ENCODE measurements at places on chromosomes 5 and 9. TPM values are rescaled to one million over a fixed set of nuclear protein-coding genes. Genes with fewer than 3 reads are reported as not detected.

Gene JAKMIP2
- total RNA-seq, result 0.18 TPM

Gene SKP1
- total RNA-seq, result 483 TPM

Gene GTF3C4
- 8.9 TPM for total RNA-seq

Gene KIF20A
- total RNA-seq, result 0.28 TPM

Gene TMC1
- total RNA-seq, result 0.23 TPM

Gene PCDHA1
- total RNA-seq, result not detected

Gene DOCK8
- 24.3 TPM for total RNA-seq

Gene NEUROG1
- total RNA-seq, result not detected

Gene GPX8
- 5.8 TPM for total RNA-seq

Gene ARPC5L
- 43.4 TPM for total RNA-seq

Gene GBA2
- 88.0 TPM for total RNA-seq

Gene PCDHA7
- total RNA-seq, result not detected

Data from heart right ventricle (tissue), 16 donors.